ENCODE measurements at places on chromosomes 6 and 20.

DNA sequence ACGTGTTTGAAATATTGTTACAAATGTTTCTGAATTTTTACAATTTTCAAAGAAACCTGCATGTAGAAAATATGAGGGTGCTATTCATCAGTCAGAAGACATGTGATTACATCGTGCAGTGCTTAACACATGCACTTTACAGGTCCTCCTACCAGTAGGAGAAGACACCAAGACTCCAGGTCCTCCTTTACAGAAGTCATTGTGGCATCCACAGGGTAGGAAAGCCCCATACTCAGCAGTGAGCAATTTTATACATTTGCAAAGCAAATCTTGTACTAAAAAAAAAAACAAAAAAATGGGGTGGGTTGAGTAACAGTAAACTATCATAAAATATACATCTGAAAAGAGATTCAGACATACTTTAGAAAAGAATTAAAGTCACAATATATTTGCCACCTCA is 14.0 kb downstream of the TPD52L1 start:
- no peak for DNase-seq

DNA sequence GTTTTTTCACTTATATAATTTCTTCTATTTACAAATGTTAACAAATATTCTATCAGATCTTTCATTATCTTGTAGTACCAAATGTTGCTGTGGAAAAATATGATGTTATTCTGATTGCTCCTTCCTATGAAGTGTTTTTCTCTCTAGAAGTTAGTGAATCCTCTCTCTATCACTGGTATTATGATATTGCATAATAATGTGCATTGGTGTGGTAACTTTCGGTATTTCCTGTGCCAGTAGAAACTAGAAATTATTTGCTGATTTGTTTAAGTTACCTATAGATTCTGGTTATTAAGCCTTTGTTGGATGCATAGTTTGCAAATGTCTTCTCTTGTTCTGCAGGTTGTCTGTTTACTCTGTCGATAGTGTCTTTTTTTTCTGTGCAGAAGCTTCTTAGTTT is 342.5 kb downstream of the CENPW start:
- DNase-seq = no peak

- no peak for DNase-seq
These were observed 136.8 kb downstream of the EPHA7 start for GRCh38 chr6:93282521-93283031.

DNA sequence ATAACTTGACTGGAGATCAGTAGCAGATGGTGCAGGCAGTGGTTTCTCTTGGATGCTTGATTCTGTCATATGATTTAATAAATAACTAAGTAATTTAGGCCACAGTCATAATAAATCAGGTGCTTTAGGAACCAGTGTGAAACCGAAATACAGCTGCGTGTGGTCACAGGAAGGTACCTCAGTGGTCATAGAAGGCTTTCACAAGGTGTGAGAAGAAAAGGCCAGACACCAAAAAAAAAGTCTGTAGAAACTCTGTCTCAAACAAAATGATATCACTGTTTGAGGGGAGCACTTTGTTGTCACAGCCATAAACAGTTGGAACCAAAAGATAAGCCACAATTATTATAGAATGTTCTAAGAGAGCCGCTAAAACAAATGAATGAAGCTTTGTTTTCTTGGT is 56.5 kb downstream of the ARMC2 start:
- DNase-seq = no peak

DNA sequence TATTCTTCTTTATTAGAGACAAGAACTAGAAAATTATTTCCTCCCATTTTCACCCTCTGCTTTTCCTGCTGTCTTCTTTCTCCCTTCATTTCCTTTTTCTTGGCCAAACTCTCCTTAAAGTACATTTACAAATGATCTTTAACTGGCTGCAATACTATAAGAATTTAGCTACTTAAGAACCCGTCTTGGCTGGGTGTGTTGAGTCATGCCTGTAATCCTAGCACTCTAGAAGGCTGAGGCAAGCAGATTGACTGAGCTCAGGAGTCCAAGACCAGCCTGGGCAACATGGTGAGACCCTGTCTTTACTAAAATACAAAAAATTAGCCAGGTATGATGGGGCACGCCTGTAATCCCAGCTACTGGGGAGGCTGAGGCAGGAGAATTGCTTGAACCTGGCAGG is 39.3 kb upstream of the SRPK1 start:
- no peak for DNase-seq

GRCh38 chr20:20017844-20018185 is 653 bp downstream of the NAA20 start:
- DNase-seq = no peak

- peak; percentile 47 for DNase-seq
These were observed 26.3 kb upstream of the TFB1M start for GRCh38 chr6:155340464-155341129.

DNA sequence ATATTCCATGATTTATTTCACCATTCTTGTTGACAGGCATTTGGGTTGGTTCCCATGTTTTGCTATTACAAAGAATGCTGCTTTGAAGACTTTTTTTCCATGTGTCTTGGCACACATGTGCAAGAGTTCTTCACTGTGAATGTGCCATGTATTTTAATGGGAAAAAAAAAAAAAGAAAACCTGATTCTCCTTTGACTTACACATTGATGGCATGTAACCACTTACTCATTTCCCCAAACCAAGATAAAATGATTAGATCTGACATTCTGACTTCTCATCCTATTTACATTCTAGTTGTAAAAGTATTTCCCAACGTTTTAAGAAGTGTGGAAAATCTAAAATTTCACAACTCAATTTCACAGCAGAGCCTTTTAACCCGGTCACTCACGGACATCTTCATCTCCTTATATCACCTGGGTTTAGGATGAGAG is 4.4 kb downstream of the CAP2 start:
- DNase-seq = no peak

- DNase-seq = no peak
These were observed 1.4 kb downstream of the UNC93A start for GRCh38 chr6:167292301-167293087.

GRCh38 chr20:41627611-41628244 is 9.6 kb upstream of the CHD6 start:
- no peak for DNase-seq

GRCh38 chr6:63372951-63373533 is 53.3 kb upstream of the LGSN start:
- no peak for DNase-seq

- DNase-seq = no peak
These were observed 920.4 kb upstream of the GJE1 start for GRCh38 chr6:141212296-141212695.

- no peak for DNase-seq
These were observed 191.7 kb upstream of the HSF2 start for GRCh38 chr6:122207794-122208193.

DNA sequence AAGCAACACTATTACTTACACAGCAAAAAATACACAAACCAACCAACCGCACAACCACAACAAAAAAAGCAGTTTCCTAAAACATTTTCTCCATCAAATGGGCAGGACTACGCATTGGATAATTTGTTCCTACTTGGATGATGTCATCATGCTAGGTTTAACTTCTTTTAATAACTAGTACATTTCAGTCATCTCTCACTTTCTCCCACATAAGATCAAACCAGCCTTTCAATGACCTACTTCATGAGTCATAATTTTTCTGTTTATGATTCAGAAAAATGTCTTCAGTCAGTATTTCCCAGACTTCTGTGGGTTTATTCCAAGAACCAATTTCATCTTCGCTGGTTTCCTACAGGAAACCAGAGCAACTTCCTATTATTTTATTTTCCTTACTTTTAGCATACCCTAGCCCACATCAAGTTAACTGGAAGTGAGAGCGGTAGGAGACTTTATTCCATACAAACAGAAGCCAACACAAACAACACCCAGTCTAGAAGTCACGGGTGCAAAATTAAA is 134.2 kb downstream of the GMDS start:
- no peak for DNase-seq

- DNase-seq = peak; percentile 53
These were observed 65.9 kb downstream of the CEBPB start for GRCh38 chr20:50256577-50256976.

DNA sequence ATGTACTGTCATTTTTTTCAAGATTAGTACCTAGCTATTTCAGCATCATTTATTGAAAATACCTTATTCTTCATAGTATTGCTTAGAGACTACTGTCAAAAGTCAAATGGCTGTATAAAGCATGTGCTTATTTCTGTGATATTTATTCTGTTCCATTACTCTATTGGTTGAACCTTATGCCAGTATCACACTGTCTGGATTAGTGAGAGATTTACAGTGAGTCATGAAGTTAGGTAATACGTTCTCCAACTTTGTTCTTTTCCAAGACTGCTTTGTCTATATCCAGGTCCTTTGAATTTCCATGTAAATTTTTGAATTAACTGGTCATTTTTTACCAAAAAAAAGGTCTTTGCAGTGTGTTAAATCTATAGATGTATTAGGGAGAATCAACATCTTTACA is 18.6 kb upstream of the RNF217 start:
- DNase-seq = no peak

GRCh38 chr6:146041282-146041681 is 12.4 kb downstream of the GRM1 start:
- DNase-seq = peak; percentile 67

DNA sequence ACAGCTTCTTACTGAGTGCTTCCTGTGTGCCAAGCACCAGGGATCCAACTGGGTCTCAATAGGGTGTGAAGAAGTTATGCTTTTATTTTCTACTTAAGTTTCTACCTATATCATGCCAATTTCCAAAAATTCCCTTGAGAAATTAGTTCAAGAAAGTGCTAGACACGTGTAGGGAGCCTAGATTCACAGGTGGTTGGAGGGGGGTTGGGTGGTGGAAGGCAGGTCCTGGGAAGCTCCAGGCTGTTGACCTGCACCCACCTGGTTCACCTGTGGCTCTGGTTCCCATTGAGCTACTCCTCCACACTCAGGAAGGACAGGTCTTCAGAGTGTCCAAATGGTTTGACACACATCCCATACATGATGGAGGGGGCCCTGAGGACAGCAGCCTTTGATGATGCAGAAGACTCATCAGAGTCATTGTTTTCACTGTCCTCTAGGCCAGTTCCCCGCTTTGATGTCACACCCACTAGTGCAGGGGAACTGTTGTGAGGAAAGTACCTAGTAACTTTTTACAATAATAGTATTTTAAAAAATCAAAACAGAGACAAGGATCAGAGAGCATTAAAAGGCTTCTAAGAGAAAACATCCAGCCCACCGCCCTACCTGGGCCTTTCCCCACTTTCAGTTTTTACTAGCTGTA is 39.8 kb upstream of the MYL9 start:
- no peak for DNase-seq

- no peak for DNase-seq
These were observed 65.5 kb downstream of the PTPRT start for GRCh38 chr20:43124241-43124640.

DNA sequence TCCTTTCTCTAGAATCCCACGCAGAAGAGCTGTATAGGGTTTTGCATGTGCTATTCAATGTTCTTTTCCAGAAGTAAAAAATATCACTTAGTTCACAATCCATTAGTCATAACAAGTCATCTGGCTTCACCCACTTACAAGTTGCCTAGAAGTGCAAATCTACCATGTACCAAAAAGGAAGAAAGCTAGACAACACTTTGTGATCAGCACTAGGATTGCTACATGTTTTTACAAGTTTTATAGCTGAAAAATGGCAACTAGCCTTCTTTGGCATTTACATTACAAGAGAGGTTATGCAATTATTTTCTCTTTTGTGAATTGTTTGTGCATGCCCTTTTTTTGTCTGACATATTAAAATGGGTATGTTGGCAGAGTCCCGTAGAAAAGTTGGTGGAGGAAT is 85.6 kb upstream of the PTPRK start:
- DNase-seq = no peak

DNA sequence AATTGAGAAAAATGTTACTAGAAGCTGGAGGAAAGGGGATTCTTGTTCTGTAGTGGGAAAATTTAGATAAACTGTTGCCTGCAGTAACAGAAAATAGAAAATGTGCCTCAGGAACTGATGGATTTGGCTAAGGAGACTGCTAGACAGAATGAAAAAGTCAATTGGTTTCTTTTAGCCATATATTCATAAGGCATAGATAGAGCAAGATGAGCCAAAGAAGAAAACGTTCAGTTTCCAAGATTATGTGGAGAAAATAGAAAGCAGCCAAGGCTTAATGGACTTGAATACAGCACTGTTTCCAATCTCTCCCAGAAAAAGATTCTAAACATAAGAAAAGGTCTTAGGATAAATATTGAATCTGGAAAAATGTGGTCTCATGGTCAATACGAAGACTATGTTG is 115.1 kb upstream of the TCF21 start:
- no peak for DNase-seq

- no peak for DNase-seq
These were observed 80.8 kb upstream of the PTPN1 start for GRCh38 chr20:50429412-50429811.

DNA sequence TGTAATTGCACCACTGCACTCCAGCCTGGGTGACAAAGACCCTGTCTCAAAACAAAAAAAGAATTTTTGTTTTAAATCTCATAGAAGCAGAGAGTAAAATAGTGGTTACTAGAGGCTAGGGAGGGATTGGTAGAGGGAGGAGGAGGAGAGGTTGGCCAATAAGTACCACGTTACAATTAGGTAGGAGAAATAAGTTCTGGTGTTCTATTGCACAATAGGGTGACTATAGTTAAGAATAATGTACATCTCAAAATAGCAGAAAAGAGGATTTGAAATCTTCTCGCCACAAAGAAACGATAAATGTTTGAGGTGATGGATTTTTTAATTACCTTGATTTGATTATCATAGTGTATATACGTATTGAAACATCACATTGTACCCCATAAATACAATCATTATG is 27.1 kb upstream of the TOP1 start:
- no peak for DNase-seq

DNA sequence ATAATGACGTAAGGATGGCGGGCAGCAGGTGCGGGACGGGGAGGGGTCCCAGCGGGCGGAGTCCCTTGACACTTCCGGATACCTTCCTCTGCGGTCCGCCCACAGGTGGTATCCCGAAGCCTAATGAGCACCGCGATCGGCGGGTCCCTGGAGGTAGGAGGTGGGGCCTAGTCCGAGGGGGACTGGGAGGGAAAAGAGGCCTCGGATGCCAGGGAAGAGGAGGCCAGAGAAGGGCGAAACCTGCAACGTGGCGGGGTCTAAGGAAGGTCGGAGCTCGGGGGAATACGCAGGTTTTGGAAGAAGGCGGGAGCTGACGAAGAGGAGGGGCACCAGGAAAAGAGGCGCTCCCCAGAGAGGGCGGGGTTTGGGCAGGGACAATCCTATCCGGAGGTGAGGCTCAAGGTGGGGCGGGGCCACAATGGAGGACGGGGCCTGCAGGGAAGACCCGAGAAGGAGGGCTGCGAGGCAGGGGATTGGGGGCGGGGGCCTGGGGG is 3.7 kb downstream of the PRSS16 start:
- peak; percentile 98 for DNase-seq

GRCh38 chr6:79047072-79047471 is 31.0 kb downstream of the PHIP start:
- DNase-seq = no peak

DNA sequence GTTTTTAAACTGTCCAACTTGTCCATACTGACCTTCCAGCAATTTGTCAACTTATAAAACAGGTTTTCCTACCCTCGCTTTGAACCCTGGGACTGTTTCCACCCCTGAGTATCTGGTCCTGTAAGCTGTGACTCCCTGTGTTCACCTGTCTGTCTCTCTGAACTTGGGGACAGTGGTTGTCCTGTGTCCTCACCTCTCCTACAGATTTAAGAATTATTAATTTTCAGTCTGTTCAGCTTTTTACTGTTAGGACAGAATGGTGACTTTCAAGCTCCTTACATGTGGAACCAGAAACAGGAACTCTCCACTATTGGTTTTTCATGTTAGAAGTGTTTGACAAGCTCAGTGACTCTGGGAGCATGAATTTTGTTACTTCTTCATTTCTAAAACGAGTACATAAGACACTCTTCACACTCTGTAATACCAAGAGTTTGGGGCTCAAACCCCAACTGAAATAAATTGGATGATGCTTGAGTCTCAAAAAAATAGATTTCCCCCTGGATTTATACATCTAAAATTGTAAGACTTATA is 713.9 kb downstream of the COL12A1 start:
- DNase-seq = no peak
